ENCODE measurements at places on chromosomes 3 and 15. TPM values are rescaled to one million over a fixed set of nuclear protein-coding genes. Genes with fewer than 3 reads are reported as not detected.

PP2D1 gene
- total RNA-seq: not detected

CHRNA5 gene
- total RNA-seq: 0.45 TPM

DNA sequence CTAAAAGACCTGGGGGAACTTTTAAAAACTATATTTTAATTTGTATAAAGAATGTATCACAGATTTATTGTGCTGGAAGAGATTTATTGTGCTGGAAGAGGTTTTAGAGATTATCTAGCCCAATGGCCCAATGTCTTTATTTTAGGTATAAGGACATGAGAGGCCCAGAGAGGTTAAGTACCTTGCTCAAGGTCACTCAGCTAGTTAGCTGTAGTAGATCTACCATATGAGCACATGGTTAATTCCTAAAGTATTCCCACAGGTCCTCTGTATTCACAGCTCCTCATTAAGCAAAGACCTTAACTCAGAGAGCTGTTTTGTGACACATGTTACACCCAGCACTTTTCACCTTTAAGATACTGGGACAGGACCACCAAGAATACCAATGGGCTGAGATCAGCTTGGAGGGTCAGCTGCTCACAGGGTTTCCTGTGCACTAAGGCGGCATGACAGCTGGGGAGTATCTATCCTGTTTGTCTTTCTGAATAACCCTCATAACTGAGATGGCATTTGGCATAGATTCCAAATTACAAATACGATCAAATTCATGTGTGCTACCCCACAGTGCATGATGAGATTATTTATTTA lies 143.1 kb upstream of the TBL1XR1 start:
- DNase-seq: no peak
- no peaks in the 10 kb centered on the region for H3K27me3 ChIP-seq
- H3K27ac ChIP-seq: no peak overlapping the region
- peaks cover 24% of the 10 kb centered on the region for H3K4me1 ChIP-seq
- H3K4me3 ChIP-seq: no peak overlapping the region
- no peaks in the 10 kb centered on the region for H3K36me3 ChIP-seq

DNA sequence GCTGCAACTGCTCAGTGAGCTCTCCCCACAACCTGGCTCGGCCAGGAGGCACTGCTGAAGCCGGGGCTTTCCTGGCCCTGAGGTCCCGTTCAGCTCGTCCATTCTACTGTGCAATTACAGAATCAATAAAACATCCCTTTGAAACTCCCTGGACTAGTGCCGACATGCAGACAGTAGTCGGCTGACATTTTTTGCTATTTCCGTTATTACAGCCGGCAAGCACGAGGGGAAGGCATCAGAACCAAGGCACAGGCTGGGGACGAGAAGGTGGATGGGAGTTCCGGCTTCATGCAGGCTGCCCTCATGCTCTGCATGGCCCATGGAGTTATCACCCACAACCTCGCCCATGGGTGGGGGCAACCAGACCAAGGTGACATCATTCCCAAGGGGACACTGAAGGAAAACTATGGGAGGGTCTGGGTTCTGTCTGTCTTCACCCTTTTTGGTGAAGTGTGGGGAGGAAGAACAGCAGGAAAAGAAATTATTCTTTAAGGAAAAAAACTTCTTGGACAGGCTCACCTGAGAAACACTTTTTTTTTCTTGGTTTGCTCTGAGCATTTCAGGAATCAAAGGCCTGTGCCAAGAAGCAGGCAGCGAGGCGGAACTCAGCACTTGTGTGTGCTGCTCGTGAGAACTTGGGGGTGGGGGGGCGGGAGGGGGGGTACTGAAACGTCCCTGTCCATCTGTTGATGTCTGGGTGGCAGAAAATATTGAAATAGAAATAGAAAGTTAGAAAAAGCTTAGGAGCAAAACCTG lies 154.5 kb downstream of the FOXP1 start:
- no peak overlapping the region for H3K27ac ChIP-seq
- no peak for DNase-seq
- no peak overlapping the region for H3K4me3 ChIP-seq
- no peaks in the 10 kb centered on the region for H3K27me3 ChIP-seq

All from natural killer cell (primary cell).